ENCODE measurements at places on chromosomes 2 and 18.

GRCh38 chr2:152864601-152865149 is 146.3 kb downstream of the ARL6IP6 start:
- DNase-seq = no peak

GRCh38 chr2:226337941-226338600 is 461.5 kb downstream of the IRS1 start:
- no peak for DNase-seq

DNA sequence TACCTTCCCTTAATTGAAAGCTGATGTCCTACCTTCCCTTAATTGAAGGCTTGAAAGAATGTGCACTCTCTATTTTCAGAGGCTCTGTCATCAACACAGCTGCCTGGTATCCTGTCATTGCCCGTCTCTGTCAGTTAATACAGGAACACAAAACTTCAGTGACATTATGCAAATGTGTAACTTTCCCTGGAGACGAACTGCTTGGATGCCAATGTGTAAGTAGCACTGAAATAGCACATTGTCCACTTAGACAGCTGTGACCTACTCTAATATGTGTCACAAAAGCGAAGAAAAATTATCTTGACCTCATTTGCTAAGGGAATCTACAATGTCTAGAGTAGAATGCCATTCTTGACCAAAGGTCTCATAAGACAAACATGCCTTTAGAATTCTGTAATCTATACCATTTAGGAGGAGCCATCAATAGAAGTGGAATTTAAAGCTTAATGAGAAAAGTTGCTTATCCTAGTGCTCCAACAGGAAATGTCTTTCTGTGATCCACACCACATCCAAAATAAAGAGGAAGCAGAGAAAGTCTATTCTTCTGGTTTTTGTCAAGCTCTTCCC is 138.1 kb downstream of the BARD1 start:
- DNase-seq = no peak

GRCh38 chr2:20061476-20061875 is 10.0 kb upstream of the LAPTM4A start:
- DNase-seq = no peak

DNA sequence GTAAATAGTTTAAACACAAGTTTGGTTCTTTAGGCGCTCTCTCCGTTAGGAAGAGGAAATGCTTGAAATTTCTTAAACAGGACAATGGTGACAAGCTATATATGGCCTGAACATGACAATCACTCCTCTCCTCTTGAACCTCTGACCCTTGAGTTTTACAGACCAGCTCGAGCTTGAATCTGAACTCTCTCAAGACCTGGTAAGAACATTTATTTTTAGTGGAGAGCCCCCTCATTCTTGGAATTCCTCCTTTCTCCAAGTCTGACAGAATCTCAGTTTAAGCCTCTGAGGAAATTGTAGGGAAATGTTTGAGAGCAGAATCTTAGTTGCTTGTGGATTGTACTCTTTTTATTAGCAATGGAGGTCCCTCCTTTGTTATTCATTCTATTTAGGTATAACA is 1293.6 kb upstream of the ZEB2 start:
- no peak for DNase-seq

- DNase-seq = no peak
Measured at GRCh38 chr2:101190747-101191516, 39.8 kb upstream of the TBC1D8 start.

- no peak for DNase-seq
Measured at GRCh38 chr18:35059280-35059927, 18.2 kb downstream of the MAPRE2 start.

GRCh38 chr2:75221862-75222261 is 22.5 kb upstream of the TACR1 start:
- DNase-seq = no peak

DNA sequence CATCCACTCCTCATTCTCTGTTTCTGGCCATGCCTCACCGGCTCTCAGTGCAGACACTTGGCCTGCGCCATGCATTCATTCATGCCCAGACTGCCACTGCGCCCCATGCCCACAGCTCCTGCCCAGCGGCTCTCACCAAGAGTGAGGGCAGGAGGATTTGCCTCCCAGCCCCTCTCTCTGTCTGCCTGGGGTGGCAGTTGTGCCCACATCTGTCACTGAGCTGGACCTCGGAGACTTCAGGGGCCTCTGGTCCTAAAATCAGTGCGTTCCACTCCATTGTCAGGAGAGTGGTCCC is 75.1 kb downstream of the CIB4 start:
- no peak for DNase-seq

- DNase-seq = no peak
Measured at GRCh38 chr2:173457366-173457765, 102.7 kb downstream of the CDCA7 start.

DNA sequence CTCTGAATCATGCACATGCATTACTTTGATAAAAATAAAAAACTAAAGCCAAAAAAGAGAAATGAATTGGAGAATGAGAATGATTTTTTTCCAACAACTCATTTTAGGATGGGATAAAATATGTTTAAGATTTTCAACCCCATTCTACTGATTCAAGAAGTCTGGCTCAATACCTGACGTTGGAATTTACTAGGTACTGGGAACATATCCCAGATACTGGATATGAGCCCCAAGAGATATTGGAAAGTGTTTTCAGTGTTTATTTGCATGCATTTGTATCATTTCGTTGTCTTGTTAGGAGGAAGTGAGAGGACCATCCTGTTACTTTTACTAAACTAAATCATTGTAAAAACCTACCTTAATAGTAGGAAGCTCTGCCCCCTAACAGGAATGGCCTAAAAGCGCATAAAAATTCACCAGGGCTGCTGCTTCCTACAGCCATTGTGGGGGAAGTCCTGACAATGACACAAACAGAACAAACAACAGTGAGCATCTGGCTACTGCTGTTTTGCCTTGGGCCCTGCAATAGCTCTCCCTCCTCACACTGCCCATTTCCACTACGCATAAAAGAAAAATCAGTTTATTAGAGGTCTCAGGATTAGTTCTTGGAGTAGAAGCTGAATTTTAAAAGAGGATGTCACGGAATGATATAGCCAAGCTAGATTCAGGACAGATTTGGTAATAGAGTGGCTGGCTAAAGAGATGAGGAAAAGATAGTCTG is 35.2 kb downstream of the ANKAR start:
- DNase-seq = no peak

DNA sequence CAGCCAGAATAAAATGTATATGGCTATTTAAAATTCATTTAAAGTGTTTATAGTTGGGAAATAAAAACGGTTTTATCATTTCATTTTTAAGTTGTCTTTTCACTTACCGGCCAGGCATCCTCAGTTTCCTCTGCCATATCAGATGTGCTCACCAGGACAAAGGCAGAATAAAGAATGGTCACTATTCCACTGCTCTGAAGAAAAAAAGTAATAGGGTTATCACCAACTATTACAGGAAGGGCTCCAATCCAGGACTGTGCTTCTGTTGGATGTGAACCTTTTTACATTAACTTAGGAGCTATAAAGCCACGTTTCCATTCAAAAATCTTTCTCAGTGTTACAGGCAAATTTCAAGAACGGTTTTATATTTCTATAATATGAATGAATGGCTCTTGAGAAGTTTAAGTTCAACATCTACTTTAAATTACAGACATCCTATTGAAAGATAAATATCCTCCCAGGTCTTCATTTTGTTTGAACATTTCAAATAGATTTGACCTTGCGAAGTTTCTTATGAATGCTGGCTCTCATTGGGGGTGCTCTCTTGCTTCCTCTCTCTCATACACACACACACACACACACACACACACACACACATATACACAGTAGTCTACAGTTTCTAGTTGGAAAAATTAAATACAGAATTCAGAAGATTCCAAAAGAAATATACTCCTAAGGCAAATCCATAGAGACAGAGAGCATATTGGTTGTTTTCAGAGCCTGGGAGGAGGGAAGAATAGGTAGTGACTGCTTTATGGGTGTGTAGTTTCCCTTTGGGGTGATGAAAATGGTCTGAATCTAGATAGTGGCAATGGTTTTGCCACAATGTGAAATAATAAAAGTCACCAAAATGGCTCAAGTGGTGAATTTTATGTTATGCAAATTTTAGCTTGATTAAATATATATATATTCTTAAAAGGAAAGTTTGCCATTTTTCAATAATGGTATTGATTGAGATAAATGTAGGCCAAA is 2.9 kb upstream of the SLC40A1 start:
- DNase-seq = peak; percentile 67

GRCh38 chr2:31660165-31660564 is 79.4 kb upstream of the SRD5A2 start:
- DNase-seq = no peak

- peak; percentile 38 for DNase-seq
Measured at GRCh38 chr2:46836295-46837111, 79.1 kb downstream of the MCFD2 start.

- DNase-seq = no peak
Measured at GRCh38 chr2:133811409-133812125, 243.3 kb upstream of the NCKAP5 start.

GRCh38 chr18:32300914-32301313 is 111.1 kb downstream of the MEP1B start:
- DNase-seq = no peak

All from hematopoietic multipotent progenitor cell treated with erythropoietin and hydrocortisone succinate and interleukin-3 and kit ligand, for 4 days (in vitro differentiated cells).